Left kidney (tissue), 8 donors: ENCODE measurements at places on chromosomes 4 and X. TPM values are rescaled to one million over a fixed set of nuclear protein-coding genes. Genes with fewer than 3 reads are reported as not detected.

GRCh38 chrX:13009273-13009672 is 34.4 kb downstream of the TMSB4X start:
- no peak for DNase-seq

DNA sequence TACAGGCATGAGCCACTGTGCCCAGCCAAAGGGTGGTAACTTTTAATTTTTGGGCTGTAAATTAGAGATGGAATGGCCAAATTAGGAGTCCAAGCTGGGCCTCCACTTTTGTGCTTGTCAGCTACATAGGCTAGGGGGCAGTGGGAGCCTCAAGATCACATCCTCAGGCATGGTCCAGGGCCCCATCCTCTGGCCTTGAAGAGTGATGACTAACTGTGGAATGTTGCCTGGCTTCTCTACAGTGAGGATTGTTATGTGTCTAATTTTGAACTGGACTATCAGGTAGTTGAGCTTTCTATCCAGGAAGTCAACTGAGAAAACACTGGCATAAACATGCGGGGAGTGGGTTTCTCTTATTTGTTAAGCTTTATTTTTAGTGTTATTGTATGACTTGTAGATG is 33.0 kb downstream of the CCNG2 start:
- no peak for DNase-seq

DNA sequence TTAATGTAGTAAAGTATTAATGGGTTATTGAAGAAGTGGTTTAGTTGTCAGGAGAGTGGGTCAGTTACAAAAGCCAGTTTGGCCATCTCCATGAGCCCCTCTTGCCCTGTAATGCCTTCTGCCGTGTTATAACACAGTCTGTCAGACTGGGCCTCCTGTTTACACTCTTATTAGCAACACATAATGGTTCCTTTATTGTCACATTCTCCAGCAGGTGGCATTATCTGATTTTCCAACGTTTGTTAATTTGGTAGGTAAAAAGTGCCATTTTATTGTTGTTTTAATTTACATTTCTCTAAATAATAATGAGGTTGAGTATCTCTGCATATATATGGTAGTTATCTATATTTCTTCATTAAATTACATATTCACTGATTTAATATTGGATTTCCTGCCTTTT is 560.8 kb downstream of the FGF13 start:
- DNase-seq: no peak

The PDGFRA gene
- polyA plus RNA-seq: 159 TPM

- DNase-seq: no peak
Observed at GRCh38 chr4:114263233-114263632, 283.8 kb upstream of the ARSJ start.

The DCAF8L2 gene
- polyA plus RNA-seq: not detected

- no peak for DNase-seq
Observed at GRCh38 chrX:40877887-40878286, 142.5 kb upstream of the MED14 start.

GRCh38 chr4:121720109-121720508 is 23.3 kb upstream of the ANXA5 start:
- no peak for DNase-seq

The ASB9 gene
- polyA plus RNA-seq: 13.3 TPM

The AMBN gene
- polyA plus RNA-seq: 0.80 TPM

- DNase-seq: no peak
Observed at GRCh38 chr4:121776610-121777401, 11.8 kb upstream of the SMIM43 start.

- no peak for DNase-seq
Observed at GRCh38 chrX:75421688-75422230, 101.1 kb downstream of the ZDHHC15 start.

DNA sequence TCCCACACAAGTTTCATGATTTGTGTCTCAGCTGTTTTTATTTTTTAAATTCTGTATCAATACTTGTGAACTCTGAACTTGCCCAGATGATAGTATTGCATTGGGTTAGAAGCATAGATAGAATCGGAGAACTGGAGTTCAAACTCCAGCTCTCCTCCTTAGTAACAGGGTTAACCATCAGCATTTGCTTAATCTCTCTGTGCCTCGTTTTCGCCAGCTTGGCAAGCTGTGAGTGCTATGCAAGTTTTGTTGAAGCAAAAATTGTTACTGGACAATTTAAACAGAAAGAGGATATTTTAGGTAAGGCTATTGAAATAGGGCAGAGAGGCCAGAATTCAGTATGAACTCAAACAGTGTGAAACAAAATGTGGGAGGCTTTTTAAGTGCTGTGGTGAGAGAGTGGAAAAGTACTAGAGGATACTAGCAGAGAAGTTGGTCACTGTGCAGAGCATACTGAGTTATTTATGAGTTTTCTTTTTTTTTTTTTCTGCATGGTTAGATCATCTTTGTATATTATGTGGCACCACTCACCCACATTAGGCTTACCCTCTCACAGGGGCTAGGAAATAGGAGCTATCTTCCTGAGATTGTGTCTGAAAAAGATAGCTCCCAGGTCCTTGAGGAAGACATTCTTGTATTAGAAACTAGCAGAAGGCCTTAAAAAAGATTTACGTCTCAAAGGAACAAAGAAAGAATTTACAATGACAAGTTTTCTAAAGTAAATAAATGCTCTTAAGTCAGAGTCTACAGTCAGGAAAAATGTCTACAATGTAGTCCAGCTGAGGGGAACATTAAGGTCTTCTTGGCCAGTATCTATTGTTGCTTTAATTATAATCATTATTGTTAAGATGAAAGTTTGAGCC is 1126.6 kb downstream of the FAT4 start:
- peak; percentile 53 for DNase-seq

DNA sequence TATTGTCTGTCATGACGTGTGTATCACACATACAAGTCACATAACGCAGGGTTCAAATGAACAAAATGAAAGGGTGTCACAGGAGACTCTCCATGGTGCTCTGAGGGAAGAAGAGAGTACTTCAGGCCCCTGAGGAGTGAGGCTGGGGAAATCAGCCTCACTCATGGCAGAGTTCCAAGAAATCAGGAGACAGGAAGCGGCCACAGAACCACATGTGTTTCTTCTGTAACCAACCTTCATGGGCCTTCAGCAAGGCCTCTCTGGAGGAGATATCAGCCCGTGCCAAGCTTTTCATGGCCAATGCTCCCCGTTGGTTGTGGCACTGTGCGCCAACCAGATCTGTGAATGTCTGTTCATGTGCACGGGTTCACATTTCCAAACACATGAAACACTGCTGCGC is 76.0 kb downstream of the NAT8L start:
- peak; percentile 18 for DNase-seq

- peak; percentile 68 for DNase-seq
Observed at GRCh38 chr4:54091637-54092404, 8.1 kb upstream of the GSX2 start.

The FAM236C gene
- polyA plus RNA-seq: not detected

DNA sequence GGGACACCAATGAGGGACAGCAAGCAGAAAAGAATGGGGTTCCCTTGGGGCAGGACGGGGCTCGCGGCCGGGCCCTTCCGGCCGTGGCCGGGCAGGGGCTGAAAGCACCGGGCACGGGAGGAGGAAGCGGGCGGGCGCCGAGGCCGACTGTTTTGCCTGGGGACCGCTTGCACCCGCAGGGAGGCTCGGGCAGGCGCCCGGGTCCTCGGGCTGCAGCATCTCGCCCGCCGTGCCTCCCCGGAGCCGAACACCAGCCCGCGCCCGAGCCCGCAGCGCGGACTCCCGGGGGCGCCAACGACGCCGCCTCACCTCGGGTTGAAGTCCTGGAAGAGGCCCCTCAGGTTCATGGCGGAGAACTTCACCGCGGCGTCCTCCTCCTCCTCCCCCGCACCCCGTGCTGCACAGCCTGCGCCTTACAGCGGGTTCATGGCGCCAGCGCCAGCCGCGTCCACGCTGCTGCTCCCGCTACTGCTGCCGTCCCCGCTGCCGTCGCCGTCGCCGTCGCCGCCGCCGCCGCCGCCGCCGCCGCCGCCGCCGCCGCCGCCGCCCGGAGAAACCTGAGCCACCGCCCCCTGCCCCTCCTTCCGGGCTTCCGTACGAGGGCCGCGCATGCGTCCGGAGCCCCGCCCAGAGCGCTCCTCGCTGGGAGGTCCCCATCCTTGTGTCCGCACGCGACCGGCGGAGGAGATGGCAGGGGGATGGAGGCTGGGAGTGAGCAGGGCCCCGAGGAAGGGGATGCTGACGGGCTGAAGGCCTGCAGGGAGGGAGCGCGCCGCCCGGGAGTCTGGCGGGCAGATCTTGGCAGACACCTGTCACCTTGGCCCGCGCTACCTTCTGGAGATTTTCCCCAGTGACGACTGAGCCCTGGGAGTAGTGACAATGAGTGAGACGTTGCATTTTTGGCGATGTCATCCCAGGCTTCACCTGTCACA is at the start of gene TMEM185A:
TMEM185A (minus strand) TSS at position 559 of the 932 bp plus-strand sequence; CDS start at position 347, 212 bp downstream.
- peak; percentile 45 for DNase-seq

GRCh38 chrX:100700809-100701208 is 31.1 kb downstream of the SYTL4 start:
- no peak for DNase-seq

The SUV39H1 gene
- 8.0 TPM for polyA plus RNA-seq

The EPGN gene
- polyA plus RNA-seq: 1.1 TPM

The SLC4A4 gene
- polyA plus RNA-seq: 81.7 TPM

DNA sequence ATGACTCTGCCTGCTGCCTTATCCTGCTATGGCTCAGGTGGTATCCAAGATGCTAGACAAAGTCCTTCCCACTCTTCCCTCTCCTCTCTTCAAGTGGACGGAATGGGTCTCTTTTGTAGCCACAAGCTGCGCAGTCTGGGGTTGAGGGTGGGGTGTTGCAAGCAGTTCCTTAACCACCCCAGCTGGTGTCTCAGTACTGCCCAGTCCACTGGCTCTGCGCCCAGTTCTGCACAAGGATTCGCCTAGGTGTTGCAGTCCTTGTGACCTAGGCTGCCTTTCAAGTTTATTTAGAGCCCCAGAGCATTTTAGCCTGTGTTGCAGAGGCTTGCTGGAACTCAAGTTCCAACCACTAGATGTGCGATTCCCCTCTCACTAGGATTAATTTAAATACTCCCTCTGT is 120.7 kb downstream of the NEXMIF start:
- no peak for DNase-seq

DNA sequence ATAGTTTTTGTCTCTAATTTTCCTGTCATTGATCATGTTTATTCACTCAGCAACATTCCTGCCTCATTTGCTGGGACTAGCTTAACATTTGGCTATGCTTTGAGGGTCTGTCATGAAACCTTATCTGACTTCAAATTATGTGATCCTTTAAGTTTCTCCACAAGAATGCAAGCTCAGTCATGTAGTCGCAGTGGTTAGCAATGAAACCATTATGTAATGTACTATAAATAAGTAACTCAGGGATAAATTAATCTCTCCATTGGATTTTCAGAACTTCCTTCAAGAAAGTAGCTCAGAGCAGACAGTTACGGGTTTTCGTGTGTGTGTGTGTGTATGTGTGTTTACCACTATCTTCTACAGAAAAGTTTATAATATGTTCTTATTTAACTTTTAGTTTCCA is 993.6 kb downstream of the ADGRL3 start:
- DNase-seq: no peak
